ENCODE measurements at places on chromosomes 2 and 18.

DNA sequence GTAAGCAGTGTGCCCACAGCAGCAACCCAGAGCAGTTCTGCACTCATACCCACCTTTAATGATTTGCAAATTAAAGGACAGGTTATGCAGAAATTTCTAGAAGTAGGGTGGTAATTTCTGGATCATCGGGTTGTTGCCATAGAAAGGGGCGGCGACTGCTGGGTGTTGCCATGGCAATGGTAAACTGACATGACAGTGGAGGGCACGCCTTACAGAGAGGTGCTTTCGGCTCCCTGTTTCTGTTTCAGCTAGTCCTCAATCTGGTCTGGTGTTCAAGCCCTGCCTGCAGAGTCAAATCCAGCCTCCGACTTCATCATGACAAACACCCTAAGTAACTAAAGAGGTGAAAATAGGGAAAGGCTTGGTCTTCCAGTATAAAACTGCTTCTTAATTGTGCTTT is 667.7 kb downstream of the SOCS6 start:
- no peak for DNase-seq

GRCh38 chr18:41644466-41644865 is 310.6 kb upstream of the PIK3C3 start:
- no peak for DNase-seq

DNA sequence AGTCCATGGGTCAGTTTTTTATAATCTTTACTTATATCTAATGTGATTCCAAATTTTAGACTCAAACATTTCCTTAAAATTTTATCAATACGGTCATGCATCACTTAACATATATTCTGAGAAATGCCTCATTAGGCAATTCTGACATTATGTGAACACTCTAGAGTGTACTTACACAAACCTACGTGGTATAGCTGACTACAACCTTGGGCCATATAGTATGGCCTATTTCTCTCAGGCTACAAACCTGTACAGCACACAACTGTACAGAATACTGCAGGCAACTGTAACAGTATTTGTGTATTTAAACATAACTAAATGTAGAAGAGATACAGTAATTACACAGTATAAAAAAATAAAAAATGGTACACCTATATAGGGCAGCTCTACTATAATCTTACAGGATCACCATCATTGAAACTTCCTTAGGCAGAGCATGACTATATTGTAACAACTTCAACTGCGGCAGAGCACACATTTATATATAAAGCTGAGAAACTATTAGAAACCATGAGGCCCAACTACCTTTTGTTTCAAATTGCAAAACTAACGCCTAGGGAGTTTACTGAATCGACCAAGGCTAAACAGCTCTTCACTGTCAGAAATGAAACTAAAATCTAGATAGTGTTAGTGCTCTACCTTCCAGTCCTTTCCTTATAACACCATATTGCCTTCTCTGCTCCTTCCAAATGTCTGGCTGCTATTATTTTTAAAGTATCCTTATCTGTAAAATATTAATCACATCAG is 6.9 kb downstream of the YES1 start:
- no peak for DNase-seq

DNA sequence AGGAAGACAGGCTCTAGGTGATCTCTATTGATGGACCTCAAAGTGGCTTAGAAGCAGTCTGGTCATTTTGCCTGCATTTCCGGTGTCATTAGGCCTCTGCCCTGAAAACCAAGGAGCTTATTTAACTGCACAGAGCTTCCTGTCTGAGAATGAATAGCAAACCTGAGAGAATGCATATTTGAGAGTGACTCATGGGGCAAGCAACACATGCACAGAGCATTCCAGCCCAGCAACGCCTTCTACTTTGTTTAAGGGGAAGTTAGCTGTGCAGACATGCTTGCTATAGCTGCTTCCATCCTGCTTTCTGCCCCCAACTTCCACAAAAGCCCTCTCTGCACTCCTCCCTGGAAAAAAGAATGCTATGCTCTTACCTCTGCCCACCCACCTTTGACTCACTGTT is 232.8 kb downstream of the GRB14 start:
- peak; percentile 76 for DNase-seq

- DNase-seq = no peak
These were observed 978.4 kb upstream of the KLHL29 start for GRCh38 chr2:22406625-22407024.
